ENCODE measurements at places on chromosomes 7 and 10. TPM values are rescaled to one million over a fixed set of nuclear protein-coding genes. Genes with fewer than 3 reads are reported as not detected.

RBAK gene
- total RNA-seq = 16.6 TPM

ITGB8 gene
- 57.4 TPM for total RNA-seq

ATG9B gene
- 2.3 TPM for total RNA-seq

ASB15 gene
- not detected for total RNA-seq

DNA sequence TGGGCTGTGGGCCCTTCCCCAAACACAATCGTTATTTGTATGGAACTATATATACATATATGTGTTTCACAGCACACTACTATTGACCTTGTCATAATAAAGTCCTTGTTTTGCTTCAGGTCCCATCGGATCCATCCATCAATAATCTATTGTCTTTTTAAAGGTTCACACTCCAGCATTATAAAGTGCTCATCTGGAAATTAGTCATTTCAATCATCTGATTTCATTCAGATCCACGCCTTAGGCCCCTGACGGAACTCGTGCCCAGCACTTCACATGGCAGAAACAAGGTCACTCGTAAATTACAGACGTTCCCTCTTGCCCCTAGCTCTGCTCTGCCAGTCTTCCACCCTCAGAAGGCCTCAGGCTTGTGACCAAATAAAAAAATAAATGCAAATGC lies 133.1 kb upstream of the PPP2R2D start:
- peaks cover 11% of the 10 kb centered on the region for H3K4me1 ChIP-seq
- no peak overlapping the region for H3K4me3 ChIP-seq
- H3K27me3 ChIP-seq = no peaks in the 10 kb centered on the region
- no peak for DNase-seq
- no peaks in the 10 kb centered on the region for H3K36me3 ChIP-seq

- H3K36me3 ChIP-seq = no peaks in the 10 kb centered on the region
- H3K27ac ChIP-seq = no peak overlapping the region
- H3K4me3 ChIP-seq = no peak overlapping the region
- no peak for DNase-seq
- H3K27me3 ChIP-seq = no peaks in the 10 kb centered on the region
- H3K4me1 ChIP-seq = peaks cover 23% of the 10 kb centered on the region
Observed at GRCh38 chr7:72435925-72436480, 23.9 kb upstream of the CALN1 start.

- DNase-seq = peak; percentile 94
- H3K4me3 ChIP-seq = peak within 1 kb of the TSS; percentile 76
- H3K36me3 ChIP-seq = no peaks in the 10 kb centered on the region
Observed at GRCh38 chr10:70052462-70053217, at the start of gene MACROH2A2. TSS of gene MACROH2A2 (plus strand) at chr10:70052846. CDS start at chr10:70075659, 22,813 bp downstream.

DNA sequence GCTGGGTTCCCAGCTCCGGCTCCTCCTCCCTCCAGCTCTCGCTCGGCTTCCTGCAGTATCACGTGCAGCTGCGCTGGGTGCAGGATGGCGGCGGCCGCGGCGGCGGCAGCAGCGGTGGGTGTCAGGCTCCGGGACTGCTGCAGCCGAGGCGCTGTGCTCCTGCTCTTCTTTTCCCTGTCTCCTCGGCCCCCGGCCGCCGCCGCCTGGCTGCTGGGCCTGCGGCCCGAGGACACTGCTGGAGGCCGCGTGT lies at the start of gene CNNM1:
Gene CNNM1 (plus strand): TSS at position 53 of the 250 bp plus-strand sequence. CDS start 32 bp downstream, at position 85.
- H3K27me3 ChIP-seq = peaks cover 22% of the 10 kb centered on the region
- H3K36me3 ChIP-seq = no peaks in the 10 kb centered on the region
- peak within 1 kb of the TSS; percentile 44 for H3K4me3 ChIP-seq
- DNase-seq = peak; percentile 75

DNA sequence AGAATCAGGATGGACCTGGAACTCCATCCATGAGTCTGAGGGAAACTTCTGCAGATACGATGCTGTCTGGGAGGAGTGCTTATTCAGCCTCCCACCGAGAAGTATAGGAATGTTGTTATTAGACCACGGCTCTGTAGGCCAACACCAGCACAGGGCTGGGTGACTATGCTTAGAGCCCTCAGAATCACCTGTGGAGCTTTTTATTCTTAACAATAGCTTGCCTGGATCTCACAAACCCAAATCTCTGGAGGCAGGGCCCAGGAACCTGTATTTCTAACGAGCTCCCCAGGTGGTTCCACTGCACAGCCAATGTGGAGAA lies 55.6 kb upstream of the ARID5B start:
- no peaks in the 10 kb centered on the region for H3K4me1 ChIP-seq
- no peak overlapping the region for H3K27ac ChIP-seq
- H3K4me3 ChIP-seq = no peak overlapping the region
- DNase-seq = no peak

- H3K4me3 ChIP-seq = no peak overlapping the region
- H3K4me1 ChIP-seq = no peaks in the 10 kb centered on the region
- no peaks in the 10 kb centered on the region for H3K36me3 ChIP-seq
- DNase-seq = no peak
- H3K27ac ChIP-seq = no peak overlapping the region
Observed at GRCh38 chr10:29132551-29133111, 156.2 kb upstream of the LYZL1 start.

GRCh38 chr7:5064391-5065106 lies 18.9 kb downstream of the RBAK start:
- no peak overlapping the region for H3K4me3 ChIP-seq
- H3K27me3 ChIP-seq = no peaks in the 10 kb centered on the region
- no peaks in the 10 kb centered on the region for H3K4me1 ChIP-seq
- no peak overlapping the region for H3K27ac ChIP-seq
- DNase-seq = no peak

DNA sequence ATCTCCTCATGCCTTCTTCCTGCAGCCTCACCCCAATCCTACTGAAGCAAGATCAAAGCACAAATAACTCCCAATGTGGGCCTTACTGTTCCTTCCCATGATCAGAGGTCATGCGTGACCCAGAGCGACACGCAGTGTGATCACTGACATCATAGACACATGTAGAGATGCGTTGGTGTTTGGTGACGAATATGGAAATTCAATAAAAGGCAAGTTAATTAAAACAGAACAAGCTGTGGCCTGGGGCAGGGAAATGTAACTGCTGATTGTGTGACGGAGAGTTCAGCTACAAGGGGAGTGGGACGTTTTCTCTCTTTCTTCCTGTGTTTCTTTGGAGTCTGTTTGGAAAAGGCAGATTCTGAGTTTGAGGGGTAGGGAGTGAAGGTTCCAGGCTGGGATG lies 34.8 kb upstream of the CARD11 start:
- H3K4me1 ChIP-seq = peaks cover under 1% of the 10 kb centered on the region
- no peak for DNase-seq
- no peaks in the 10 kb centered on the region for H3K36me3 ChIP-seq
- H3K27ac ChIP-seq = no peak overlapping the region
- no peaks in the 10 kb centered on the region for H3K27me3 ChIP-seq

DNA sequence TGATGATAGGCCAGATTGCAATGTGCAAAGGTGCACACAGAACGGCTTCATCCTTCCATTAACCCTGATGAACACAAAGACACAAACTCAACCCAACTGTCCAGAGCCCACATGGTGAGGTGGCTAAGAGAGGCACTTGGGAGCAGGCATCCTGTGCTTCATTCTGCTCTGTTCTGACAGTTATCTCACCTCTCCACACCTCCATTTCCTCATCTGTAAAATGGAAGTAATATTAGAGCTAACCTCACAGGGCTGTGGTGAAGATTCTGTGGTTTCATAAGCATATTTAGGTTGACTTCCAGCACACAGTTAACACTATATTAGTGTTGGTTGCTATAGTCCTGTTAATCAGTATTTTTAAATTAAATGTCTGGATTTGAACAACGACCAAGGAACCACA lies 126.3 kb downstream of the TAX1BP1 start:
- no peaks in the 10 kb centered on the region for H3K36me3 ChIP-seq
- no peaks in the 10 kb centered on the region for H3K27me3 ChIP-seq
- H3K4me3 ChIP-seq = no peak overlapping the region
- H3K27ac ChIP-seq = no peak overlapping the region
- peaks cover 13% of the 10 kb centered on the region for H3K4me1 ChIP-seq

DNA sequence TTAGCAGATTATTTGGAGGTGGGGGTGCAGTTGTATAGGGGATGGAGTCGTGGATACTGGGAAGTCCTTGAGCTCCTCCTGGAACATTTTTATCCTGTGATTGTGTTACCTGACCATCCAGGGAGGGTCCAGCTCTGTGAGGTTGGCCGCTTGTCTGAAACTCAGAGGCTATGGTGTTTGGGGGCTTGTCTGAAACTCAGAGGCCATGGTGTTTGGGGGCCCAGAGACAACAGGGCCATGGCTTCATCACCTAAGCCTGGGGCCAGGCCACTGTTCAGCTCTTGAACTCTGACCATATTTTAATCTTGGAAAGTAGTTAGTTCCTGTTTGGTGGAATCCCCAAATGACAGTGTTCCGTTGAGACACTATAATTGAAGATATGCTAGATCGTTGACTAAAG lies 66.1 kb downstream of the TRRAP start:
- no peak overlapping the region for H3K4me3 ChIP-seq
- H3K4me1 ChIP-seq = no peaks in the 10 kb centered on the region
- H3K27me3 ChIP-seq = no peaks in the 10 kb centered on the region
- no peak overlapping the region for H3K27ac ChIP-seq
- peaks cover 57% of the 10 kb centered on the region for H3K36me3 ChIP-seq
- no peak for DNase-seq

- no peaks in the 10 kb centered on the region for H3K4me1 ChIP-seq
- H3K4me3 ChIP-seq = no peak overlapping the region
- DNase-seq = no peak
- no peak overlapping the region for H3K27ac ChIP-seq
- no peaks in the 10 kb centered on the region for H3K36me3 ChIP-seq
Observed at GRCh38 chr7:17070231-17070708, 188.5 kb upstream of the AGR3 start.

DNA sequence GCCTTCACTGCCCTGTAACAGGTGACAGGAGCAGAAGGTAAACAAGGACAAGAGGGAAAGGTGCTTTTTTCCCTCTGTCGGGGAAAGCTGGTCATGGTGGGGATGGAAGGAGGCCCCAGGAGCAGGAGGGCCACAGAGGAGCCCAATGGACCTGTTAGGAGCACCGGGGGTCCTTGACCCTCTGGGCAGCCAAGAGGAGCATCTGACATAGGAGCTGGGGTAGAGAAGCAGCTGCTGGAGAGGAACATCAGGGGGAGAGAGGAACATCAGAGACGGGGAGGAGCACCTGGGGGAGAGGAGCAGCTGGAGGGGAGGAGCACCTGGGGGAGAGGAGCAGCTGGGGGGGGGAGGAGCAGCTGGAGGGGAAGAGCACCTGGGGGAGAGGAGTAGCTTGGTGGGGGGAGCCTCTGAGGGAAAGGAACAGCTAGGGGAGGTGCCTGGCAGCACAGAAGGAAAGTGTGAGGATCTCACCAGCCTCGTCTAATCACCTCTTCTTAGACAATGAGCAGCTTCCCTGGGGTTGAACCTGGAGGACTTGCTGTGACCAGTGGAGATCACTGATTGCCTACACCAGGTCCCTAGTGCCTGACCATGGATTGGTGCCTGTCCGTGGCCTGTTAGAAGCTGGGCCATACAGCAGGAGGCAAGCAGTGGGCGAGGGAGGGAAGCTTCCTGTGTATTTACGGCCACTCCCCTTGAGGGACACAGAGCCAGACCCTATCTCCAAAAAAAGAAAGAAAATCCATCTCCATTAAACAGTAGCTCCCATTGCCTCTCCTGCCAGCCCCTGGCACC lies 37.6 kb downstream of the JAKMIP3 start:
- no peak for DNase-seq
- H3K4me1 ChIP-seq = peaks cover 15% of the 10 kb centered on the region
- H3K4me3 ChIP-seq = no peak overlapping the region
- H3K27me3 ChIP-seq = no peaks in the 10 kb centered on the region

DNA sequence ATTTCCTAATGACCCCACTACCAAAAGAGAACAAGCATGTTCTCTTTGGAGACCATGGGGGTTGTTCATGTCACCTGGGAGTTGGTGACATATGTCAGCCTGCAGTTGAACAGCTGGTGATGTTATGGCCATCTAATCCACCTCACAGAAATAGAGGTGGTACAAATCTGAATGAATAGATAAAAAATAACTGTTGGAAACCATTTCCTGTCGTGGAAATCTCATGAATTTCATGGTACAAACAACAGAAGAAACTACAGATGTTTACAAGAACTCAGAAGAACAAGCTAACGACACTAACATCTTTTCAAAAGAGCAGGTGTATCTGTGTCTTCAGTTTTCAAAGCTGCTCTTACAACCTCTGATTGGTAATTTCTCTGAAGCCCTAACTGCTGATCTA lies 81.3 kb downstream of the RAPGEF5 start:
- DNase-seq = no peak
- no peak overlapping the region for H3K27ac ChIP-seq
- no peaks in the 10 kb centered on the region for H3K4me1 ChIP-seq
- no peak overlapping the region for H3K4me3 ChIP-seq
- H3K36me3 ChIP-seq = no peaks in the 10 kb centered on the region

DNA sequence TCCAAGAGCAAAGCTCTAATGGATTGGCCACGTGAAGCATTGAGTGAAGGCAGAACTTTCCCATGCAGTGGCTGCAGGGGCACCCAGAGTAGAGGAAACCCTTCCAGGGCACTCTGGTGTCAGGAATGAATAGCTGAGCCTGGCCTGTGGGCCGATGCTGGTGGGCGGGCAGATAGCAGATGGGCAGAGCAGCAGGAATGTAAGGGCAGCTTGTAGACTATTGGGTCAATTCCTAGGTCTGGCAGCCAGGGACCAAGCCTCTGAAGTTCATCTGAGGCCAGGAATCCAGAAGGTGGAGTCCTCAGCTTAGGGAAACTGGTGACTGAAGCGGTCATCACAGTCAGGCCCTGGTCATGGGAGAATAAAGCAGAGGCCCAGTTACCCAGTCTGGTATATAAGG lies 115.4 kb downstream of the TMEM178B start:
- H3K27me3 ChIP-seq = no peaks in the 10 kb centered on the region
- peaks cover 6% of the 10 kb centered on the region for H3K36me3 ChIP-seq
- H3K4me3 ChIP-seq = no peak overlapping the region
- H3K4me1 ChIP-seq = no peaks in the 10 kb centered on the region
- no peak overlapping the region for H3K27ac ChIP-seq
- DNase-seq = no peak

GRCh38 chr10:51527522-51528219 lies 171.7 kb downstream of the CSTF2T start:
- no peaks in the 10 kb centered on the region for H3K27me3 ChIP-seq
- no peak for DNase-seq
- no peaks in the 10 kb centered on the region for H3K4me1 ChIP-seq
- no peaks in the 10 kb centered on the region for H3K36me3 ChIP-seq
- H3K27ac ChIP-seq = no peak overlapping the region

DNA sequence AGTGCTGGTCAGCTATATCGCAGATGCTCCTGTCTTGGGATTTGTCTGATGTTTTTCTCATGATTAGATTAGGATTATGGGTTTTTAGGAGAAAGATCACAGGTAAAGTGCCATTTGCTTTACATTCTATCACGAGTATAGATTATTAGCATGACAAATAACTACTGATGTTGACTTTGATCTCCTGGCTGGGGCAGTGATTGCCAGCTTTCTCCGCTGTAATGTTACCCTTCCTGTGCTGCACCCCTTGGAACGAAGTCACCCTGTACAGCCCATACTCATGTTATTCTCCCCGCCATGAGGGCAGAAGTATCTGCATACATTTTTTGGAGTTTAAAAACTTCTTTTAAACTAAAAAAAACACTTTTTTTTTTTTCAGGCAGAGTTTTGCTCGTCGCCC lies 10.8 kb upstream of the CLDN4 start:
- no peak overlapping the region for H3K27ac ChIP-seq
- no peaks in the 10 kb centered on the region for H3K27me3 ChIP-seq
- no peaks in the 10 kb centered on the region for H3K4me1 ChIP-seq
- no peak for DNase-seq
- no peak overlapping the region for H3K4me3 ChIP-seq
- H3K36me3 ChIP-seq = no peaks in the 10 kb centered on the region

- peaks cover 5% of the 10 kb centered on the region for H3K4me1 ChIP-seq
- no peak overlapping the region for H3K4me3 ChIP-seq
- H3K36me3 ChIP-seq = peaks cover 42% of the 10 kb centered on the region
- H3K27ac ChIP-seq = no peak overlapping the region
Observed at GRCh38 chr7:73515178-73515577, 6.9 kb downstream of the BAZ1B start.
